ENCODE measurements at places on chromosomes 3 and 15.

GRCh38 chr3:189898559-189899153 lies 222.0 kb downstream of the P3H2 start:
- DNase-seq, result no peak

- DNase-seq, result no peak
Observed at GRCh38 chr15:58484791-58485600, 53.2 kb downstream of the LIPC start.

DNA sequence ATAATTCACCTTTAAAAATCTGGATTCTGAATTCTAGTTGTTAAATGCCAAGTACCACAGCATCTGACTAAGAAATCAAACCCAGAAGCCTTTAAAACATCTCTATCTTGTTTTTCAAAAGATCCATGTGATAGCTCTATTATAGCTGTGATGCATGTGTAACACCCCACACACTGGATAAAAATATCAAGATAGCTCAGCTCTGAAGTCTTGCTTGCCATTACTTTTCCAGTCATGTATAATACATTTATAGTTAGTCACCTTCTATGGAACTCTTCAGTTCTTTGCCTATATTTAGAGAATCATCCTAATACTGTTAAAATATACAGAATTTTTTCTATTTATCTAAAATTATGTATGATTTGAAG lies 11.6 kb downstream of the ARPP19 start:
- DNase-seq, result no peak

- no peak for DNase-seq
Observed at GRCh38 chr3:69091389-69092029, 6.8 kb downstream of the ARL6IP5 start.

GRCh38 chr15:88775776-88776175 lies 27.5 kb upstream of the ACAN start:
- DNase-seq, result no peak

DNA sequence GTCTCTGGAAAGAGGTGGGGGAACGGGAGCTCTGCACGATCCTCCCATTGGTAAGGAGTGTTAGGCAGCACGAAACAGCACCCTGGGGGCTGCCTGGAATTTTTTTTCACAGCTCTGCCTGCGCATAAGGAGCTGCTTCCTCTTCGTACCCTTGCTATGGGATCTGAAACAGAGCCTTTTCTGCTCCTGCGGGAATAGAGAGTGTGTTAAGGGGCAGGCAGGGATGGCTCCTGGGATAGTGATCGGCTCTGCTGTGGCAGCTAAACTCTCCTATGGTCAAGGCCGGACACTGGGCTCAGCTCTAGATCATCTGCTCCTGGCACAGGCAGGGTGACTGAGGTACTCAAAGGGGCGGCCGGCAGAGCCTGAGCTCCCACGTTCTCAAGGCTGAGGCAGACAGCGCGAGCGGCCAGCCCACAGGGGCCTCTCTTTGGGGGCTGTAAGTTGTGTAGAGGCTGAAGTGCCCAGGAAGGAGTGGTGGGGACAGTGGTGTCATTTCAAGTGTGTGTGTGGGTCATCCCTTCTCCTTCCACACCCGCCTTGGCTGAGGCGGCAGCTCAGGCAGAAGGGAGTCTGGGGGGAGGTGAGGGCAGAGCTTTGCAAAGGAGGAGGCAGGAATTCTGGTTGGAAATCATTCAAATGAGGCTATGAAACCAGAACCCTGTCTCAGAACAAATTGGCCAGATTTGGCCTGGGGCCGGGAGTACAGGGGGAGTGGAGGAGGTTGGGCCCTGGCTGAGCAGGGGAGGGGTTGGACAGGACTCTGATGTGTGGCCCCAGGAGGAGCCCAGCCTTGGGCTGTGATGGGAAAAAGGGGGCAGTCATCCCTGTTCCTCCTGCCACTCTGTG lies 31.0 kb downstream of the EPHB3 start:
- no peak for DNase-seq

Data from left renal pelvis (tissue), 4 donors.